ENCODE measurements at places on chromosomes 7 and 10.
A peak's percentile ranks its signal among the peaks of the same experiment; 100 is the strongest.

DNA sequence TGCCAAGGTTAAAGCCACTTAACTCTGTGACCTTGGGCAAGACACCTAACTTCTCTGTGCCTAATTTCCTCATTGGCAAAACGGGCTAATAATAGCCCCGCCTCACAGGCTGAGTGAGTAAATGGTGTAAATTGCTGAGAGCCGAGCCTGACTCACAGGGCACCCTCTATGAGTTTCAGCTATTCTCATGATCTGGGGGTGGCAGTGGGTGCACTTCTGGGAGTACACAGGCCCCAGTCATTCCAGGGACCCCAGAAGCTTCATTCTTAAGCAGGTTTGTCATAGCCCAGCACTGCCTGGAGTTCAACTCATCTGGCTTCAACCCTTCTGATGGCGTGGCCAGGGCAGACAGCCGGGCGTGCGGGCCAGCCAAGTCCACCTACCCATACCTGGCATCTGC is 137.2 kb downstream of the GRID1 start:
- H3K4me1 ChIP-seq, result peaks cover 13% of the 10 kb centered on the region
- H3K36me3 ChIP-seq, result no peaks in the 10 kb centered on the region
- no peak overlapping the region for H3K4me3 ChIP-seq
- no peak for DNase-seq
- peaks cover 10% of the 10 kb centered on the region for H3K27me3 ChIP-seq

GRCh38 chr7:50669890-50670289 is 104.7 kb upstream of the DDC start:
- no peak for DNase-seq
- H3K4me1 ChIP-seq, result peaks cover 19% of the 10 kb centered on the region

DNA sequence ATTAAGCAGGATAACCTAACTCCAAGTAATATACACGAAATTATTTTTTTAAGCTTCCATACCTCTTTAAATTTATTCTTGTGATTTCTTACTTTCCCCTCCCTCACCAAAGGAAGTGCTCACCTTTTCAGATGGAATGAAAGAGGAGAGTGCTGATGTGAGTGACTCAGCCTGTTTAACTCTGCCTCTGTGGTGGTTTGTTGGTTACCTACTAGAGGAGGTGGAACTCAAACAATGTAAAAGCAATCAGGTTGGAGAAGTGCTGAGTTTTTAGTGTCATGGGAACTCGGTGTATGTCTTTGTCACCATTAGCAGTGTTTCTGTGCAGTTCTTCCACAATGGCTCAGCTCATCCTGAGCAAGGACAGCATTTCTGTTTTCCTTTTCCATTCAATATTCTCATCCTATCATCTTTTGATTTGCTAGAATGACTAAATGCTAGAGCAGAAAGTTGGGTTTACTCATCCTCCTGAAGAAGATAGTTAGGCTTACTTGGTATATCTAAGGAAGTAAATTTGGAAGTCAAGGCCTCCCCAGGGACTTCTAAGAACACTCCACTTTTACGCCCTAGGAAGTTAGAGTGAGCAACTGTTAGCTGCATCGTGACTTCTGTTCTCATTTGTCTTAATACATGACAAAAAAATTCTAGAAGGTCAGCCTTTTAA is 6.0 kb downstream of the ADD3 start:
- DNase-seq, result no peak
- H3K36me3 ChIP-seq, result peaks cover 4% of the 10 kb centered on the region
- peak overlapping the region; percentile 87 for H3K27ac ChIP-seq
- peaks cover 76% of the 10 kb centered on the region for H3K4me1 ChIP-seq
- no peaks in the 10 kb centered on the region for H3K27me3 ChIP-seq
- H3K4me3 ChIP-seq, result no peak overlapping the region

GRCh38 chr10:84160663-84161362 is 12.8 kb upstream of the GPR15LG start:
- no peak for DNase-seq
- H3K27me3 ChIP-seq, result peaks cover 12% of the 10 kb centered on the region
- H3K27ac ChIP-seq, result no peak overlapping the region
- H3K4me1 ChIP-seq, result peaks cover 10% of the 10 kb centered on the region
- no peak overlapping the region for H3K4me3 ChIP-seq

DNA sequence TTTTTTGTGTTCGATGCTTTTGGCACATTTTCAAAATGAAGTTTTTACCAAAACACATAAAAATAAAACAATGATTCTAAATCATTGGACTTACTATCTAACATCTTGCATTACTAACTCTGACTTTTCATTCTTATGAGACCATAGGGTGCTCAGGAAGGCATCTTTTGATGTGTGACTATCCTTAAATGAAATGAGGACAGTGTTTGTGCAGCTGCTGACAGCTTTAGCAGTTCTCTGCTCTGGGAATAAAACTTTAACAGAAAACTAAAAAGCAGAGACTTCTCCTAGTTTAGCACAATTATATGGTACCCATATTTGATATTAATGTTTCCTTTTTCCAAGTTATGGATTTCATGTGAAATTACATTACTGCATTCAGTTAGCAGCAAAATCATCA is 471.6 kb downstream of the ARL4A start:
- no peaks in the 10 kb centered on the region for H3K36me3 ChIP-seq
- no peak for DNase-seq
- H3K27ac ChIP-seq, result no peak overlapping the region
- no peaks in the 10 kb centered on the region for H3K27me3 ChIP-seq
- H3K4me1 ChIP-seq, result peaks cover 21% of the 10 kb centered on the region

- peaks cover 9% of the 10 kb centered on the region for H3K27me3 ChIP-seq
- DNase-seq, result no peak
- H3K4me3 ChIP-seq, result peak overlapping the region; percentile 99
- peaks cover 26% of the 10 kb centered on the region for H3K36me3 ChIP-seq
- H3K4me1 ChIP-seq, result peaks cover 52% of the 10 kb centered on the region
Measured at GRCh38 chr7:75879771-75880184, 944 bp downstream of the RHBDD2 start.

DNA sequence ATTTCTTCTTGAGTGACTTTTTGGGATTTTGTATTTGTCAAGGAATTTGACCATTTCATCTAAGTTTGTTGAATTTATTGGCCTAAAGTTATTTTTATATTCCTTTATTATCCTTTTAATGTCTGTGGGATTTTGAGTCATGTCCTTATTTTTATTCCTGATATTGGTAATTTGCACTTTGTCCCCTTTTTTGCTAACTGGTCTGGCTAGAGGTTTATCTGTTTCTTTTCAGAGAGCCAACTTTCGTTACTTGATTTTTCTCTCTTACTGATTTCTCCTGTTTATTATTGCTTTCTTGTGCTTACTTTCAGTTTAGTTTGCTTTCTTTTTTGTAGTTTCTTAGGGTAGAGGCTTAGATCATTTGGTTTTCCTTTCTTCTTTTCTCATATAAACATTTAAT is 14.6 kb downstream of the MGMT start:
- H3K27me3 ChIP-seq, result no peaks in the 10 kb centered on the region
- peaks cover 81% of the 10 kb centered on the region for H3K36me3 ChIP-seq
- peaks cover 10% of the 10 kb centered on the region for H3K4me1 ChIP-seq
- H3K4me3 ChIP-seq, result no peak overlapping the region

DNA sequence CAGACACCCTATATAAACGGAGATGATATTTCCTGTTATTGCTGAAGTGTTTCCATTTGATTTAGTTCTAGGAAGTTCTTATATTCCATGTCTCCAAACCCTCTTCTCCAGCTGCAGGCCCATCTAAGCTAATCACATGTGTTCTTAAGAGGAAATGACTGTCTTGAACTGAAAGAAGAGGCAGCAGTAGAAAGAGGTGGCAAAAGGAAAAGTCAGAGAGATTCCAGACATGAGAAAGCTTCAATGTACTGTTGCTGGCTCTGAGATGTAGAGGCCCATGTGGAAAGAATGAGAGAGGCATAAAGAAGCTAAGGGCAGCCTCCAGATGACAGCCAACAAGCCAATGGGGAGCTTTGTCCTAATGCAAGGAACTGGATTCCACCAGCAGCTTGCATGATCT is 287.2 kb downstream of the GFRA1 start:
- DNase-seq, result no peak
- H3K27me3 ChIP-seq, result peaks cover 6% of the 10 kb centered on the region
- H3K36me3 ChIP-seq, result no peaks in the 10 kb centered on the region
- no peak overlapping the region for H3K4me3 ChIP-seq
- peaks cover 19% of the 10 kb centered on the region for H3K4me1 ChIP-seq

- no peaks in the 10 kb centered on the region for H3K4me1 ChIP-seq
- no peak for DNase-seq
- no peak overlapping the region for H3K27ac ChIP-seq
- peaks cover 3% of the 10 kb centered on the region for H3K27me3 ChIP-seq
Measured at GRCh38 chr7:64516451-64516850, 46.4 kb downstream of the ZNF680 start.

DNA sequence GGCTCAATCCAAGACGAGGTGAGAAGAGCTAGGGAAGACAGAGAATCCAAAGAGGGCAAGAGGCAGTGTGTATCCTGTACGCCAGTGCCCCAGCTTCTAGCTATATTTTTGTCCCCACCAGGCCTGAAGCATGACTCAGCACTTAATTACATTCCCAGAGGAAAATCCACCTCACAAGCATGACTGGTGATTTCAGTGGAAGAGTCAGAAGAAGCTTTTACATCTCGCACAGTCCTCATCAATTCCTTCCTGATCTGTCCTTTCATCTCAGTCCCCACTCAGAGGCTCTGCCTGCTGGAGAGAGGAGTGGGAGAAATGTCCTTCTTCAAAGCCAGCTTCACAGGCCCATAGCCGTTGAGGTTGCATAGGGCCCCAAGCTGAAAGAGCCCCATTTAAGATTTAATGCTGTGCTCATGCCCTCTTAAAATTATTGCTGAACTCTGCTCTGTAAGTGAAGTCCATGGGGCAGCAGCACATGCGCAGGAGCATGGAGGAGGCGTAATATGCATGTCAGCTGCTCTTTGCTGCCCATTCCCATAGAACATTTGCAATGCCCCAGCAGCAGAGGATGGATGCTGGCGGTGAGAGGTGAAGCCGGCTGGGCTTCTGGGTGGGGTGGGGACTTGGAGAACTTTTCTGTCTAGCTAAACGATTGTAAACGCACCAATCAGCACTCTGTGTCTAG is 39.0 kb upstream of the AOAH start:
- H3K4me1 ChIP-seq, result peaks cover 11% of the 10 kb centered on the region
- peaks cover 5% of the 10 kb centered on the region for H3K27me3 ChIP-seq
- no peak overlapping the region for H3K4me3 ChIP-seq
- no peak for DNase-seq
- no peaks in the 10 kb centered on the region for H3K36me3 ChIP-seq
- H3K27ac ChIP-seq, result peak overlapping the region; percentile 53
